Astrocyte of the spinal cord (primary cell): ENCODE measurements at places on chromosomes 13 and 19.

GRCh38 chr13:30565658-30566057 lies 52.1 kb upstream of the USPL1 start:
- DNase-seq: no peak

DNA sequence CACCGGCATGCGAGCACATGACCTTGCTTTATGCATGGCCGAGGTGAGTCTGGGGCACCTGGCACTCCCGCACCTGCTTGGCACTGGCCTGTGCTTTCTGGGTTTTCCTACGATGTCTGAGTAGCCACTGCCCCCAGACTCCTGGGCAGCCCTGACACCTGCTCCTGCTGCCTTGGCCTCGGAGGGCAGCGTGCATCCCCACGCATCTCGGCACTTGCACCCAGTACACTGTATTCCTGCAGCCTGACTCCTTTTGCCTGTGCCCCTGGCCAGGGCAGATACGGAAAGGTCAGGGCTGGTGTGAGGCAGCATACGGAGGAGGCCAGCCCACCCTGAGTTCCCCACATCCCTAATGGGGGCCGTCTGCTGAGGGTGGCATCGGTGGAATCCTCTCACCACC lies 340.6 kb downstream of the TEX29 start:
- DNase-seq: no peak

- DNase-seq: no peak
Measured at GRCh38 chr13:47813718-47814117, 187.4 kb downstream of the SUCLA2 start.

- no peak for DNase-seq
Measured at GRCh38 chr19:11191934-11192333, 5.4 kb downstream of the KANK2 start.

GRCh38 chr19:32869966-32870573 lies 503 bp upstream of the SLC7A9 start:
- DNase-seq: no peak

DNA sequence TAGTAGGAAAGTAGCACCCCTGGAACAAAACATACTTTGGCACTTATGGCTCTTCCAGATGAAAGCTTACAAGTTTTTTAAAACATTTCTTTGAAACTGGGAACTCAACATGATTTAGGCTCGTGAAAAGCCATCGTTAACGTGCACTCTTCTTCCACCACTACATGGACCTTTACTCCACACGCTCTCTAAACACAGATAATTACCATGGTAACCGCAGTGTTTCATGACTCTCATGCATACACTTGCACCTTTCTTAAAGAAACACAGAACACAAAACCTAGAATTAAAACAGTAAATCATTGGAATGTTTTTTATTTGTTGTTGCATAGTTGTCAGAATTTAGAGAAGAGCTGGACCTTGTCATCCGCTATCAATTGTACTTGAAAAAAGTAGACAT lies 154.3 kb downstream of the FGF9 start:
- no peak for DNase-seq

DNA sequence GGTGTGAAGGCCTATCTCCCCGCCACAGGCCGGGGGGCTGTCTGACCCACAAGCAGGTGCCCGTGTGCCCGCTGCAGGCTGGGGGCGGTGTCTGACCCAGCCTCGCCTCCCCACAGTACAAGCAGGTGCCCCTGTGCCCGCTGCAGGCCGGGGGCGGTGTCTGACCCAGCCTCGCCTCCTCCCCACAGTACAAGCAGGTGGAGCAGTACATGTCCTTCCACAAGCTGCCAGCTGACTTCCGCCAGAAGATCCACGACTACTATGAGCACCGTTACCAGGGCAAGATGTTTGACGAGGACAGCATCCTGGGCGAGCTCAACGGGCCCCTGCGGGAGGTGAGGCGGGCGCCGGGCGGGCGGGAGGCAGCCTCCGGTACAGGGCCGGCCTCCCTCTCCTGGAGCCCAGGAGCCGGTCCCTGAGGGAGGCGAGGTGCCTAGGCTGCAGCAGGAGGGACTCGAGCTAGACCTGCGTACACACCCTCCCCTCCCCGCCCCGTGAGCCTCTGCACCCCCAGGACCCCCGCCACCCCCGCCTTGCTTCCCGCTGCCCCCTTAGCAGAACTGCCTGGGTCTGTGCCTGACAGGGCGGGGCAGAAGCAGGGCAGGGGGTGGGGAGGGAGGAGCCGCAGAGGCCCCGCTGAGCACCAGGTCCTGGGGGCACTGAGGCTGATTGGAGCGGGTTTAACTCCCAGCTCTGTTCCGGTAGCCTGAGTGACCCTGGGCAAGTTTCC lies 20.6 kb downstream of the HCN2 start:
- peak; percentile 43 for DNase-seq

DNA sequence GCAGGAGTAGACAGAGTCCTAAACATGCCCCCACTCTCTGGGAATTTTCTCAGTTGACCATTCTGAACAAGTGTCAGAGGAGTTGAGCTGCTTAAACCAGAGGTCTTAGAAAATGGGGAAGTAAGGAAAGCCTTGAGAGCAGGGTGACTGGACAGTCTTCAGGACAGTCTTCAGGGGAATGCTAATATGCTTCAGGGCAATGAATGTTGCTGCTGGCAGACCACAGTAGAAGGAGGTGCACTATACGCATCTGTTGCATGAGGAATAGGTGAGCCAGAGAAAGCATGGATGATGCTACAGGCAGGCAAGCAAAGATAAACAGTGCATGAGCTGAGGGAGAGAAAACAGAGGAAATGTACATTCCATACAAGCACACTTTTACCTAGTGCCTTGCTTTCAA lies 196.6 kb upstream of the GPR12 start:
- no peak for DNase-seq

DNA sequence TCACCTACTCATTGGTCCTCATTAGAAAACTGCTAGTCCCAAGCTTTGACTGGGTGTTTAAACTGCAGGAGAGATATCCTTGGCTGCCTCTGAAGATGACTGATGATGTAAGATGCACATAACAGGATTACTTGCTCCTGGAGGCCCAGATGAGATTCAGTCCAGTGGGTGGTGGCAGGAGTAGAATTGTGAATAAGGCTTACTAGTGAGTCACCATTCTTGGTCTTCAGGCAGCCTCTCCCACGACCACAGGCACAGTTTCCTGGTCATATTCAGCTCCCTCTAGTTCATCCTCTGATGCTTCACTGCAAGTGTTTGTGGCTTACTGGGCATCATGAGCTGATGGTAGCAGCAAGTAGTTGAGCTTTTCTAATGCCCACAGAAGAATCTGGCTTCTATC lies 12.1 kb downstream of the SERTM1 start:
- DNase-seq: peak; percentile 71

DNA sequence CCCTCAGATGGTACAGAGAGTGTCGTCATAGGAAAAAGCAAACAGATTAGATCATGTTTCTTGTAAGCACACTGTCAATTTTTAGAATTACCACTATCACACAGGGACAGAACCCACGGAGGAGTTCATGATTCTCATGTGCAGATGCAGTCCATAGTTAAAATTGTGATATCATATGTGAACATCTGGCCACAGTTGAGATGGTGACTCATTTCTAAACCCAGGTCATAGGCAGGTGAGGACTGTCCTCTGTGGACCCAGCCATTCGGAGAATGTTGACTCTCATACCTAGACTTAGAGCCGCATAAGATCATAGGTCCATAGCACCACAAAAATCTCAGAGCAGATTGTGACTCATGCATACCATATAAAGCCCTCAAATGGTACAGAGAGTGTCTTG lies 17.8 kb upstream of the ZNF730 start:
- DNase-seq: no peak

DNA sequence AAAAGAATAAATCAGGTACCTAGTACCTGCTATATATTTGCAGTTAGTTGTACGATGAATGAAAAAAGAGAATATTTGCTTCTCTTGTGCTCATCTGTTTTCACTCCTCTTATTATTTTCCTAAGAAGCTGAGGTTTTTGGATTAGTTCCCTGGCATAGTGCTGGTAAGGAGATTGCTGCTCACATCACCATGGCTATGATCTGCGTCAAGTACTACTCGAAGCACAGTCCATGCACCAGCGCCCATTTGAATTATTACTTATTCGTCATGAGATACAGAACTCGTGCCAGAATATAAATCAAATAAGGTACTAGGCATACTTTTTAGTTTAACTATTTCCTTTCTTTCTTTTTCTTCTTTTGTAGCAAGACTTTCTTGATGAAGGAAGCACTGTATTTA lies 7.1 kb downstream of the SERTM1 start:
- DNase-seq: peak; percentile 56

DNA sequence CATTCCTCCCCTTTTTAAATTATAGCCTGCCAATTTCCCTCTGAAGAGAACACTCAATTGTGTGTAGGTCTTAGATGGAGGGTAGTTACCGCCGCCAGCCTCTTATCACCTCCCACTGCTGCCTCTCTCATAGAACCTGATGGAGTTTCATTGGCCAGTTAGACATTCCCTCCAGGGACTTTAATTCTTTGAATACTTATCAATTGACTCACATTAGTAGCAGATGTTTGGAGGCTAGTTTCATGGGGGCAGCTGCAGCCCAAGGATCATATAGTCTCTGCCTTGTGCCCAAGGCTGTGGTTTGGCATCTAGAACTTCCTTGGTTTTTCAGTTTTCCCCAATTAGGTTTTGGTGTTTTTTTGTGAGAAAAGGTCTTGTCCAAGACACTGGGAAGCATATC lies 318.9 kb upstream of the HTR2A start:
- DNase-seq: peak; percentile 94

- DNase-seq: no peak
Measured at GRCh38 chr19:309206-309565, 18.0 kb upstream of the PLPP2 start.

DNA sequence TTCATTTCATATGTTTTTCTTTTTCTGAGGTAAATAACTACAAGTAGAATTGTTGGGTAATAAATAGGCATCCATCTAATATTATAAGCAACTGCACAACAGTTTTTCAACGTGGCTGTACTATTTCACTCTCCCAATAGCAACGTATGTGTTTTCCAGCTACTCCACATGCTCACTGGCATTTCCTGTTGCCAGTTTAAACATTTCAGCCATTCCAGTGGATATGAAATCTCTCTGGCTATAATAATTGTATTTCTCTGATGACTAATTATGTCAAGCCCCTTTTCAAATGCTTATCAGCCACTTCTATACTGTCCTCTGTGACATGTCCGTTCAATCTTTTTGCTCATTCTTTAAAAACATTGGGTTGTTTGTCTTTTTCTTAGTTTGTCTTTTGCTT lies 26.8 kb upstream of the ALOX5AP start:
- DNase-seq: peak; percentile 52

- DNase-seq: no peak
Measured at GRCh38 chr13:64274481-64275217, 2859.0 kb upstream of the PCDH20 start.

DNA sequence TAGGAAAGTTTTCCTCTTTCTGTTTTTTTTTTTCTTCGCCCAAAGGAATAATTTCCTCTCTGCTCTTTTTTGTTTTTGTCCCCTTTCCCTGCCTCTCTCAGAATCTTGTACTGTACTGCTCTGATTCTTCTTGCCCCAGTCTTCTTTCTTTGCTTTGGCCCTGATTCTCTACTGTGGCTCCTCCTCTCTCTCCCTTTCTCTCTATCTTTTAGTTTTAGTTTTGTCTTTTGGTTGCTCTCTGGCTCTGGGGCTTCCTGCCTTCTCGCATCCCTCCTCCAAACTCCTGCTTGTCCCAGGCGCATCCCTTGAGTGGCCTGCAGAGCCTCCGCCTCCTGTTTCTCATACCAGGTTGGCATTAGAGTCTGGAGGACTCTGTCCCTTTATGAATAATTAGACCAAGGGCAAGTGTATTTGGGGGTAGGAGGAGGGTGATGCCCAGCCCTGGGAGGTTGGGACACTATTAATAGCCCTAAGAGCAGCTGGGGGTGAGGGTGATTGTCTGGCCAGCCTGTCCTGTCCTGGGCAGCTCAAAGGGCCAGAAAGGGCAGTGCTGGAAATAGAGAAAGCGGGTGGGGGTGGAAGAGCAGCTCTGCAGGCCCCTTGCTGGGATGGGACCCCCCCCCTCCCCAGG lies 39.1 kb downstream of the LYL1 start:
- DNase-seq: no peak

- no peak for DNase-seq
Measured at GRCh38 chr19:20612711-20613316, 47.2 kb upstream of the ZNF737 start.

GRCh38 chr19:47093254-47093653 lies 20.3 kb downstream of the ZC3H4 start:
- DNase-seq: no peak

DNA sequence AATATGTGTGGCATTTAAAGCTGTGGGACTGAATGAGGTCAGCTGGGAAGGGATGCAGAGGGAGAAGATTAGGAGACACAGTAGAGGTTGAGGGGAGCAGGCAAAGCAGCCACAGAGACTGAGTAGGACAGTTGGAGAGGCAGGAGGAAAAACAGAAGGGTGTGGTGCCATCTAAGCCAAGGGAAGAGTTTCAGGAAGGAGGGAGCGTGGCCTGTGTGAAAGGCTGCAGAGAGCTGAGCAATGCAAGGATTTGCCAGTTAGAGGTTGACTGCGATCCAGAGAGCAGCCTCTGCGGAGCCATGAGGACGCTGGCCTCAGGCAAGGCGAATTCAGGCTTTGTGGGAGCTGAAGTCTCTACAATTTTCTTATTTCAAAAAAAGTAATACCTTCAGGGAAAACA lies 28.9 kb downstream of the SOX21 start:
- no peak for DNase-seq

GRCh38 chr19:18290302-18291018 lies 9.0 kb upstream of the JUND start:
- DNase-seq: no peak

DNA sequence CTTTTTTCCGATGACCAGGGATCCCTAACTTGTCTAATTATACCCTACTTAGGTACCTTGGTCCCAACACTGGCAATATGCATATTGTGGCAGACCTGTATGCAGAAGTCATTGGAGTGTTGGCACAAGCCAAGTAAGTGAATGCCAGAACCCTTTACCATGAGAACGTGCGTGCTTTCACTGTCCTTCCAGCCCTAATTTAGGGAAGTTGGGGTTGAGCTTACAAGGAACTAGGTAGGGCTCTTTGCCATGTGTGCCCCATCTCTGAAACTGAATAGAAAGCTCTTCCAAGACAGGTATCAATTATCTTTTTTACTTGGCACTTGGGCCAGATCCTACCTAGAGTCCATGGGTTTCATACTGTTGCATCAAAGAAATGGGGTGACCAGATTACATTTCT lies 93.2 kb downstream of the FRY start:
- DNase-seq: no peak

GRCh38 chr13:46632176-46632575 lies 79.2 kb downstream of the LRCH1 start:
- no peak for DNase-seq

GRCh38 chr13:114152831-114153371 lies 20.5 kb upstream of the RASA3 start:
- DNase-seq: no peak

GRCh38 chr19:33403221-33403972 lies 29.9 kb downstream of the CEBPG start:
- no peak for DNase-seq

DNA sequence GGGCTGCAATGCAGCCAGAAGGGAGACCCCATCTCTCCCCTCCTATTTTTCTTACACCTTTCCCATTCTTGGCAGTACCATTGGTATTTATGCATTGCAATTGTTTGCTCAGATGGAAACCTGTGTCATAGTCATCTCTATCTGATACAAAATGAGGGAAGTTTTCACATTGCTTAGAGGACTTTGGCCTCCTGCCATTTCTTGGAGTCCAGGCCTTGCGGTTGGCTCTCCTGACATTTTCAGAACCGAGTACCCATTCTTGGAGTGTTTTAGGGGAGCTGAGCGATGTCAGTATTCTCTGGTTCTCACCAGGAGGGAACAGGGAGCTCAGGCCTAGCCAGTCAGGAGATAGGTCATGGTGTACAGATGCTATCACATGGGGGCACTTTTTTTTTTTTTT lies 1.5 kb downstream of the SIN3B start:
- peak; percentile 42 for DNase-seq

- no peak for DNase-seq
Measured at GRCh38 chr19:16018106-16018755, 58.1 kb upstream of the TPM4 start.

- DNase-seq: peak; percentile 70
Measured at GRCh38 chr19:38361633-38362075, 12.7 kb upstream of the PSMD8 start.
